Stimulated activated CD8-positive, alpha-beta memory T cell treated with anti-CD3 and anti-CD28 coated beads, Interleukin-7, amount 100 ng/mL, for 48 hours (primary cell): ENCODE measurements at places on chromosomes 5 and 9.
A peak's percentile ranks its signal among the peaks of the same experiment; 100 is the strongest.

DNA sequence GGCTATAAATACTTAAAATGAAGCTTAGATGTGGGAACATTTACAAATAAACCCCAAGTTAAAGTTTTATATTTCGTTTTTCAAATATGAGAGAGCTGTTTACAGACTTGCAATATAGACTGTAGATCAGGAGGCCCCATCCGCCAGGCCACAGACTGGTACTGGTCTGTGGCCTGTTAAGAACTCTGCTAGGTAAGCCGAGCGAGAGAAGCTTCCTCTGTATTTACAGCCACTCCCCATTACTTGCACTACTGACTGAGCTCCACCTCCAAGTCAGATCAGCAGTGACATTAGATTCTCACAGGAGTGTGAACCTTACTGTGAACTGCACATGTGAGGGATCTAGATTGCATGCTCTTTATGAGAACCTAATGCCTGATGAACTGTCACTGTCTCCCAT is 561.4 kb upstream of the FAM174A start:
- no peak for DNase-seq

DNA sequence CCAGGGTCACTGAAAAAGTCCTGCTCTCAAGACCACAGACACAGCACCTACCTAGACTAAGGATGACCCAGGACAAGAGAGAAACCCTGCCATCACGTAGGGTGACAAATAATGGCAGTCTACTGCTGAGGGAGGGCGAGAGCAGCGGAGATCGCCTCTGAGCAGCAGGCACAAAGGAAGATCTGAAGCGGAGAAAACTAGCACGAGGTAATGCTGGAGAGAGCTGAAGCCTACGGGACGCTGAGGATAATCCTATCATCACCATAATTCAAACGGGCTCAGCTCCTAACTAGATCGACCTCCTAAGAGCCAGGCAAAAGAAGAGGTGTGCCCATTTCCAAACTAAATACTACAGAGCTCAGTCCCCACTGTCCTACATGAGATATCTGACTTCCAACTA is 41.3 kb downstream of the FBXO10 start:
- DNase-seq: no peak

GRCh38 chr9:16982780-16983310 is 112.4 kb upstream of the BNC2 start:
- no peak for DNase-seq

DNA sequence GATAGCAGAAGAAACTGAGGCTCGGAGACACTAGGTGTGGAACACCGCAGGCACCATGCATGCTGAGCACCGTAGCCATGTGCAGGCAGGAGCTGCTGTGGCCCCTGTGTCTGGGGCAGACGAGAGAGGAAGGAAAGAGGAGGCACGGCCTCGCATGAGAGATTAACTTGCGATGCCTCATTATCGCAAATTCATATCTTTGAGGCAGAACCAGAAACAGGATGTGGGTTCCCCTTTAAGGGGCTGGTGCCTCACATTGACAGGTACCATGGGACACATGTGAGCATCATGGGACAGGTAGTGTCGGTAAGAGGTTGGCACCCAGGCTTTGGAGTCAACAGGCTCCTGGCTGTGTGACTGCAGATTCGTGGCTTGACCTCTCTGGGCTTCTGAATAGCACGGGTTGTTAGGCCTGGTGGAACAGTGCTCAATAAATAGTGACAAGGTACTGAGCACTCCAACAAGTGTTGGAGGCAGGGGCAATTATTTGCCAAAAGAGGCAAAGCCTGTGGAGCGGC is 40.8 kb downstream of the NAIF1 start:
- DNase-seq: peak; percentile 33

DNA sequence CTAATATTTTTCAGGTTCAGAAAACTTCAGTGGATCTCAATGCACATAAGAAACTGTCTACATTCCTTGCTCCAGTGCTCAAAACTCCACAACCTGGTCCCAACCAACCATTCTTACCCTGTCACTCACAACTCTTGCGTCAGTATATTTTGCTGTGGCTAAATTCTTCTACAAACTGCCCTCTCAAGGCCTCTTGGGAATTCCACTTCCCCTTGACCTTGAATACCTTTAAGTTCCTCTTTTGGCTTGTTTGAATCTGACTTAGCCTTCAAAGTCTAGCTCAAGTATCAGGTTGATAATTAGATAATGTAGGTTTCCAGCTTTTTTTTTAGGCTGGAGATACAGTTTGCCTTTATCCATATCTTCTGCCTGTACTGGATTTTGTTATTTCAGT is 128.3 kb downstream of the SLF1 start:
- no peak for DNase-seq

DNA sequence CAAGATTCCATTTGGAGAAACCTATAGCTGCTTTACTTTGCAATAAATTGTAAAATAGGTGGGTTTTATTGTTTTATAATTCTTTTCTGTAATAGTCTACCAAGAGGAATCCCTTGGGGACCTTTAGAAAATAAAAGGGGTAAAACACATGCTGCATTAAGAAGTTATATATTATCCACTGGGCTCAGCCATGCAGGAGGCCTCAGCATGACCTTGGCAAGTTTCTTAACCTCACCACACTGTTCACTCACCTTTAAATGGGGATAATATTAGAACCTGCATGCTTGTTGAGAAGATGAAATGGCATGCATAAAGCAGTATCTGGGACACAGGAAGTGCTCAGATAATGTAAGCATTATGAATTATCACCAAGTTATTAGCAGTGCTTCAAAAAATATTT is 120.2 kb downstream of the SEMA5A start:
- no peak for DNase-seq

DNA sequence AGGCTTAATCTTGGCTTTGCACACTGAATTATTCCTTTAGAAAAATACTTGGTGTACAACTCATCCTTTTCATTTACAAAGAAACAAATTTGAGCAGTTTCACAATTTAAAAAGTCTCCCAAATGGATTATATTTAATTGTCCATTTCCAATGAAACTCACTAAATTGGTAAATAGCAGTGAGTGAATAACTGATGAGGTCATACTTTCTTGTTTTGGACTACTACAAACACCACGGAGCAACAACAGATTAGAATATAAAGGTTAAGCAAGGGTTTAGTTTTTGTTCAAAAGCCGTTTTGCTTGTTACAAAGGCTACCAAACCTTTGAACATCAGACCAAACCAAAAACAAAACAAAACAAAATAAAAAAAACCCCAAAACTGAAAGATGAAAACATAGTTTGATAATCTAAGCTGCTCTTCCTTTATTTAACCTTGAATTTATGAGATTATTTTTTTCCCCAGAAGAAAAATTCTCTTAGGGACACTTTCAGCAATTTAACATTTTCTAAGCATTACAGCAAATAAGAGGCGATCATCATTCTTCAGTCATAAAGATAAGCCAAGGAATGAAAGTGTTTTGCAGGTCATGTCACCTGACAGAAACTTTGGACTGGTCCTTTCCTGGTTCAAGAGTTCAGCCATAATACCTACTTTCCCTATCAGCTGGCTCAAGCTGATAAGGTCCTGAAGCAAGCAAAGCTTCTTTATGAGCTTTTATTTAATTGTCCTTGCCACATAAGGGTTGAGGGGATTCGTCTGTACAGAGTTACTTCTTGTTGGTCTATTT is 99.7 kb upstream of the CDKN2B start:
- no peak for DNase-seq

DNA sequence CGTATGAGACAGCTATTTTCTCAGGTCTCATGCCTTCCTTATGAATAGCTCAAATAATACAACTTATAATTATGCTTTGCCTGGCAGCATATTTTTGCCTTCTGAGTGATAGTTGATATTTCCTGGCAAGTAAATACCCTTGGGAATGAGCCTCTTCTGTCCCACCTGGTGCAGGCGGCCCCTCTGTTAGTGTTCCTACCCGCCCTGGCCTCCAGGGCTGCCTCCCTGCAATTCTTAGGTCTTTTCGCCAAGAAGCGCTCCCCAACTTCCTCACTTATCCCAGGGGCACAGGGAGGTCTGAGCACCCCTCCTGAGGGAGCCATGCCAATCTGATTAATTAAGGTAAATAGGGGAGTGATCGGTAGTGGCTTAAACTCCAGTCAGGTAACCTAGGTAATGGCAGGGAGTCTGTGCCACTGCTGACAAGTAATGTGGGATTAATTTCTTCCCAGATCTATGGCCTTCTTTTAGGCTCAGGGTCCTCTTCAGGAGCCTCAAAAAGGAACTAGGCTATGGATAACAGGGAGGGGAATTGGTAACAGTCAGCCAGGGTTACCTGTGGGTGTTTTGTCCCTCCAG is 81.5 kb downstream of the GALNT10 start:
- DNase-seq: no peak

DNA sequence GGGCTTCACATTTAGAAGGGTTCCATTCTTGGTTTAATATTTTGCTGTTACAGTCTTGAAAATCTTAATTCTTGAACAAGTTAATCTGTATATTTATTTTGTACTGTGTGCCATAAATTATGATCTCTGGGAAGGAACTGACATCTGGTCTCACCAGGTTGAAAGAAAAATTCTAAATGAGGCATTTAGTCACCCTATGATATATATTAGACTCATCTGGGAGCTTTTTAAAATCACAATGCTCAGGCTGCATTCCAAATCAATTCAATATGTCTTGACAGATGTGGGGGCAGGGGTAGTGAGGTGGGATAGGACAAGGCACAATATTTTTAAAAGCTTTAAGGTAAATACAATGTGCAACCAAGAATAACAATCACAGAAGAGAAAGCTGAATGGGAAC is 569.2 kb downstream of the PRR16 start:
- DNase-seq: no peak

GRCh38 chr5:99460701-99461100 is 531.9 kb upstream of the CHD1 start:
- DNase-seq: no peak

- peak; percentile 24 for DNase-seq
Observed at GRCh38 chr9:97954550-97954989, 16.6 kb upstream of the HEMGN start.
